T-cell (primary cell): ENCODE measurements at places on chromosomes 12 and 14. TPM values are rescaled to one million over a fixed set of nuclear protein-coding genes. Genes with fewer than 3 reads are reported as not detected.

GRCh38 chr14:44798386-44799242 lies 163.1 kb downstream of the KLHL28 start:
- H3K27ac ChIP-seq, result no peak overlapping the region
- no peaks in the 10 kb centered on the region for H3K36me3 ChIP-seq
- no peaks in the 10 kb centered on the region for H3K27me3 ChIP-seq
- H3K4me1 ChIP-seq, result no peaks in the 10 kb centered on the region
- no peak overlapping the region for H3K4me3 ChIP-seq

- peak overlapping the region; percentile 79 for H3K4me3 ChIP-seq
- H3K36me3 ChIP-seq, result no peaks in the 10 kb centered on the region
- peak; percentile 77 for DNase-seq
- H3K27ac ChIP-seq, result peak overlapping the region; percentile 81
- peaks cover 32% of the 10 kb centered on the region for H3K4me1 ChIP-seq
- no peaks in the 10 kb centered on the region for H3K27me3 ChIP-seq
Observed at GRCh38 chr14:99605299-99605961, 1.4 kb upstream of the CCDC85C start.

DNA sequence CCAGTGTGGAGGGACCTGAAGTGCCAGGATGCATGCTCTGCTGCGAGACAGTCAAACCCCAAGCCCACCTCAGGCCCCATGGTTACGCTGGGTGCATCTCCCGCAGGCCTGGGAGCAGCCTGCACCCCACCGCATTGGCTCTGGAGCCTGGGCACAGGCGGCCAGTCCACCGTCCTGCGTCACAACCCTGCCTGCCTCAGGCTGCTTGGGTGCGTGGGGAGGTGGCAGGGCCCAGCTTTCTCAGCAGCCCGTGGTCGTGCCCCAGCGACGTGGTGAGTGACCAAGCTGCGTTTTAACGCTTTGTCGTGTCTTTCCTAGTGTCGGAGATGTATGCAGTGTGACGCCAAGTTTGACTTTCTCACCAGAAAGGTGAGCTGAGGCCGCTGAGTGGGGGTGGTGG lies 10.9 kb downstream of the ZFYVE21 start:
- H3K4me1 ChIP-seq, result no peaks in the 10 kb centered on the region
- H3K27me3 ChIP-seq, result no peaks in the 10 kb centered on the region
- DNase-seq, result no peak

GRCh38 chr12:99039367-99040120 lies 394.5 kb downstream of the APAF1 start:
- H3K4me3 ChIP-seq, result no peak overlapping the region
- H3K4me1 ChIP-seq, result no peaks in the 10 kb centered on the region
- no peak for DNase-seq
- no peaks in the 10 kb centered on the region for H3K36me3 ChIP-seq
- H3K27me3 ChIP-seq, result no peaks in the 10 kb centered on the region

DNA sequence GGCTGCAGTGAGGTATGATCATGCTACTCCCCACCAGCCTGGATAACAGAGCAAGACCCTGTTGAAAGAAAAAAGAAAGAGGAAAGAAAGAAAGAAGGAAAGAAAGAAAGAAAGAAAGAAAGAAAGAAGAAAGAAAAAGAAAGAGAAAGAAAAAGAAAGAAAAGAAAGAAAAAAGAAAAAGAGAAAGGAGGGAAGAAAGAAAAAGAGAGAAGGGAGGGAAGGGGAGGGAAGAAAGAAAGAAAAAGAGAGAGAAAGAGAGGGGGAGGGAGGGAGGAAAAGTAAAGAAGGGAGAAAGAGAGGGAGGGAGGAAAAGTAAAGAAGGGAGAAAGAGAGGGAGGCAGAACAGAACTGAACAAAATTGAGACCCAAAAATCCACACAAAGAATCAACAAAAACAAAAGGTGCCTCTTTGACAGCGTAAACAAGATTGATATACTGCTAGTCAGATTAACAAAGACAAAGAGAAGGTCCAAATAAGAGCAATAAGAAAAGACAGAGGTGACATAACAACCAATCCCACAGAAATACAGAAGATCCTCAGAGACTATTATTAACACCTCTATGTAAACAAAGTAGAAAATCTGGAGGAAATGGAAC lies 293.9 kb upstream of the AMIGO2 start:
- peaks cover 10% of the 10 kb centered on the region for H3K4me1 ChIP-seq
- no peak for DNase-seq
- H3K27ac ChIP-seq, result no peak overlapping the region
- H3K36me3 ChIP-seq, result no peaks in the 10 kb centered on the region

DNA sequence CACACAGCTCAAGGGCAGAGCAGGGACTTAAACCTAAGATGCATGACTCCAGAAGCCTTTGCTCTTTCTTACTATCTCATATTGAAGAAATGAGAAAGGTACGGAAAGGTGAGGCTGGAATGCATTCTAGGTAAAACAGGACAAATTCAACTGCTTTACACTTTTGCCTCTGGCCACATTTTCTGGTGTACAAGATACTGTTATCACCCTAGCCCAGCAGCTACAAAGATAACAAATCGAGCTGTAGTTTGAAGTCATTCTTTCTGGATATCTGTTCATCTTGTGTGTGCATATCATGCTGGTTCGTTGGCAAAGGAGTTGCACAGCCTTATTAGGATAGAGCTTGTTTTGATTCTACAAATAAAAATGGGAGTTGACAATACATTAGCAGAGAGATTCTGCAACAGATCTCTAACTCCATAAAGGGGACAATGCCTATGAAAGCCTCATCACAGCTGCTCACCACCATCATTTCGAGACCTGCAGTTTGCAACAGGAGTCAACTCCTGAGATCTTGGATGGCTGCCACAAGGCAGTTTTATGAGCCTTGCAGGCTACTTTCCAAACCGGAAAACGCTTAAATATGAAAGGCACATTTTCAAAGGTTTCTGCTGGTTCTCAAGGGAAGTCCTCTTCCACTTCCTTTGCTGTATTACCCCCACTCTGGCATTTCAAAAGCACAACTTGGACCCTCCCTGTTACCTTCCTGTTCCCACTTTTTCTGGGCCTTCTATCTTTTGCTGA lies 64.9 kb downstream of the STXBP6 start:
- H3K27ac ChIP-seq, result no peak overlapping the region
- H3K4me1 ChIP-seq, result no peaks in the 10 kb centered on the region
- no peaks in the 10 kb centered on the region for H3K36me3 ChIP-seq

GRCh38 chr12:26233631-26234030 lies 38.3 kb downstream of the SSPN start:
- no peaks in the 10 kb centered on the region for H3K36me3 ChIP-seq
- DNase-seq, result no peak
- no peaks in the 10 kb centered on the region for H3K4me1 ChIP-seq
- no peak overlapping the region for H3K27ac ChIP-seq
- H3K27me3 ChIP-seq, result no peaks in the 10 kb centered on the region
- H3K4me3 ChIP-seq, result no peak overlapping the region

GRCh38 chr14:104361101-104361591 lies 218.4 kb upstream of the C14orf180 start:
- no peak for DNase-seq
- H3K36me3 ChIP-seq, result no peaks in the 10 kb centered on the region
- H3K27me3 ChIP-seq, result peaks cover 30% of the 10 kb centered on the region
- H3K27ac ChIP-seq, result no peak overlapping the region
- no peaks in the 10 kb centered on the region for H3K4me1 ChIP-seq

- DNase-seq, result no peak
- H3K4me3 ChIP-seq, result no peak overlapping the region
- no peak overlapping the region for H3K27ac ChIP-seq
- no peaks in the 10 kb centered on the region for H3K36me3 ChIP-seq
- peaks cover 24% of the 10 kb centered on the region for H3K27me3 ChIP-seq
- H3K4me1 ChIP-seq, result no peaks in the 10 kb centered on the region
Observed at GRCh38 chr14:38257507-38257906, 1.6 kb upstream of the CLEC14A start.

GRCh38 chr12:88993651-88994050 lies 358.6 kb downstream of the DUSP6 start:
- no peaks in the 10 kb centered on the region for H3K4me1 ChIP-seq
- H3K4me3 ChIP-seq, result no peak overlapping the region
- no peaks in the 10 kb centered on the region for H3K36me3 ChIP-seq
- no peaks in the 10 kb centered on the region for H3K27me3 ChIP-seq
- no peak for DNase-seq
- H3K27ac ChIP-seq, result no peak overlapping the region

DNA sequence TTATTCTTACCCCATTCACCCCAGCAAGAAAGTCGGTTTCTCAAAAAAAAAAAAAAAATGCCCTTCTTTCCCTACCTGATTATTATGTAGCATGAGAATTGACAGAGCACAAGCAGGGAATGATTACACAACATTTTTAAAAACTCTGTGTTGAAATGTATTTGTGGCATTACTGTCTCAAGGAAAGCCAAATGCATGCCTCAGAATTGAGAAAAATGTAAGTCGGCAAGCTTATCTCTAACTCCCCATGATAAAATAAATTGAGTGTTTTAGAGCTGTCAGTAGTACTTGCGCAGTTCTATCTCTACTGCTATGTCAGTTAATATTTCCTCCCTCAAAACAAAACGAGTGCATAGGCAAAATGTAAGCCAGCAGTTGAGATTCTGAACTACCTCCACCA lies 25.7 kb downstream of the ANO4 start:
- DNase-seq, result no peak
- H3K4me1 ChIP-seq, result no peaks in the 10 kb centered on the region

The SMIM41 gene
- not detected for total RNA-seq

The RNU4-1 gene
- 1,563 TPM for total RNA-seq

The PDE3A gene
- not detected for total RNA-seq
